Progenitor cell of endocrine pancreas (in vitro differentiated cells): ENCODE measurements at places on chromosomes 5 and 9.

GRCh38 chr9:37889536-37889935 lies 14.4 kb downstream of the SLC25A51 start:
- no peaks in the 10 kb centered on the region for H3K4me1 ChIP-seq
- no peak overlapping the region for H3K27ac ChIP-seq
- DNase-seq: no peak
- H3K36me3 ChIP-seq: peaks cover 37% of the 10 kb centered on the region
- no peak overlapping the region for H3K4me3 ChIP-seq

DNA sequence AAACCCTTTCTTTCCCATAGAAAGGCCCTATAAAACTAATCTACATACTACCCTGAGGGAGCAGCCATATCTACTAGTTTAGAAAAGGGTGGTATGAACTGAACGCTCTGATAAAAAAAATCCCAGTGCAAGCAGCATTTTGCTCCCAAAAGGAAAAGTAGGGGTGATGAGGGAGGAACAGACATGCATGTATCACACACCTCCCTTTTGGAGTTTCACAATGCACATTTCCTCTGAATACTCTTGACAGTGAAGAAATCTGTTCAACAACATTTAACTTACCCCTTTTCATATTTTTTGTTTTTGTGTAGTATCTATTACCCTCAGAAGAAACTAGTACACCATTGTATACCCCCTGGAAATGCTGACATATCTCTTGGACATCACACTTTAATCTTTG lies 411.4 kb downstream of the MAT2B start:
- H3K36me3 ChIP-seq: peaks cover 3% of the 10 kb centered on the region
- no peak overlapping the region for H3K4me3 ChIP-seq
- no peaks in the 10 kb centered on the region for H3K27me3 ChIP-seq
- H3K4me1 ChIP-seq: peaks cover 10% of the 10 kb centered on the region

- no peaks in the 10 kb centered on the region for H3K27me3 ChIP-seq
- no peaks in the 10 kb centered on the region for H3K4me1 ChIP-seq
- H3K4me3 ChIP-seq: no peak overlapping the region
- no peak overlapping the region for H3K27ac ChIP-seq
- H3K36me3 ChIP-seq: no peaks in the 10 kb centered on the region
Measured at GRCh38 chr5:84036842-84037241, 316.2 kb upstream of the HAPLN1 start.

DNA sequence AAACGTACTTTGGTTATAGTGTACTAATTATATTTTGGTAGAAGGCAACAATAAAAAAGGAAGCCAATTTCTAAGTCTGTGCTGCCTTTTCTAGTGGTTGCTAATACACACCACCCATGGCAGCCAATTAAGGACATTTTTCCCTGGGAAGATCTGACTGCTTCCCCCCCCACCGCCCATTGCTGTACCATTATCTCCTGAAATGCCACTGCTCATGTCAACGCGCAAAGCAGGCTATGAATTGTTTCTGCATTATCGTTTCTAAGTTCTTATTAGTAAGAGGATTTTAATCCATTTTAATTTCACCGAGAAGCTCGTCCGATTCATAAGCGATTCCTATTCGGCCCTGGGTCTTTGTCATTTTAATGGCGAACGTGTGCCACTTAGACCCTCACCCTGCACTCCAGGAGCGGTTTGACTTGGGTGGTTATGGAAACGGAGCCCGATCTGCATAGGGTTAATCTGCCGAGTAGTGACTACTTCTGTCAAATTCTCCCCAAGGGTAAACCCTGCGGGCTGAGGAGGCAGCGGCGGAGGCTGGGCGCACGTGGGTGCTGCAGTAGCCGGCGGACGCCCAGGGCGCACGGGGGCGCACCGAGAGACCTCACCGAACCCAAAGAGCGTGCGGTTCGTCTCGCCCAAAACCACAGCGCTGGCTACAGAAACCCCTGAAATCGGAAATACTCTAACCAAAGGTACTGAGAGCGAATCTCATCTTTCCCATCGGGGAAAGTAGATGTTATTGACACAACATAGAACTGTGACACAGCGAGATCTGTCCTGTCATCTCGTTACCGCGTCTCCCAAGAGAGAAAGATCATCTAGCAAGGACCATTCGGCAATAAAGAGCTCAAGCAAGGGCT lies 55.8 kb upstream of the SHC3 start:
- H3K27me3 ChIP-seq: peaks cover 45% of the 10 kb centered on the region
- H3K36me3 ChIP-seq: no peaks in the 10 kb centered on the region
- DNase-seq: no peak
- H3K27ac ChIP-seq: no peak overlapping the region
- peak overlapping the region; percentile 62 for H3K4me3 ChIP-seq

GRCh38 chr9:120711841-120712538 lies 2.3 kb downstream of the MEGF9 start:
- peak overlapping the region; percentile 91 for H3K27ac ChIP-seq
- H3K27me3 ChIP-seq: no peaks in the 10 kb centered on the region
- no peak for DNase-seq
- H3K36me3 ChIP-seq: peaks cover 2% of the 10 kb centered on the region
- H3K4me1 ChIP-seq: peaks cover 44% of the 10 kb centered on the region

- H3K27ac ChIP-seq: no peak overlapping the region
- peaks cover 51% of the 10 kb centered on the region for H3K36me3 ChIP-seq
- no peak for DNase-seq
- H3K27me3 ChIP-seq: no peaks in the 10 kb centered on the region
- no peak overlapping the region for H3K4me3 ChIP-seq
- peaks cover 1% of the 10 kb centered on the region for H3K4me1 ChIP-seq
Measured at GRCh38 chr9:114291886-114292590, 30.9 kb upstream of the ORM1 start.

GRCh38 chr9:97562542-97562941 lies 61.1 kb downstream of the TMOD1 start:
- peaks cover 7% of the 10 kb centered on the region for H3K4me1 ChIP-seq
- no peak overlapping the region for H3K4me3 ChIP-seq
- H3K27ac ChIP-seq: no peak overlapping the region
- DNase-seq: no peak
- H3K36me3 ChIP-seq: no peaks in the 10 kb centered on the region
- H3K27me3 ChIP-seq: no peaks in the 10 kb centered on the region

GRCh38 chr5:73268826-73269225 lies 95.8 kb downstream of the TMEM174 start:
- peaks cover 8% of the 10 kb centered on the region for H3K4me1 ChIP-seq
- no peak for DNase-seq
- no peaks in the 10 kb centered on the region for H3K36me3 ChIP-seq
- H3K27ac ChIP-seq: no peak overlapping the region
- no peak overlapping the region for H3K4me3 ChIP-seq
- H3K27me3 ChIP-seq: peaks cover 43% of the 10 kb centered on the region

GRCh38 chr9:130770679-130771442 lies 64.2 kb upstream of the ABL1 start:
- no peak for DNase-seq
- H3K27ac ChIP-seq: no peak overlapping the region
- H3K27me3 ChIP-seq: no peaks in the 10 kb centered on the region
- H3K4me3 ChIP-seq: no peak overlapping the region
- peaks cover 10% of the 10 kb centered on the region for H3K36me3 ChIP-seq

- H3K27ac ChIP-seq: no peak overlapping the region
- H3K4me3 ChIP-seq: no peak overlapping the region
- no peaks in the 10 kb centered on the region for H3K36me3 ChIP-seq
- H3K27me3 ChIP-seq: no peaks in the 10 kb centered on the region
- DNase-seq: no peak
Measured at GRCh38 chr5:112109331-112110007, 309.6 kb downstream of the EPB41L4A start.

DNA sequence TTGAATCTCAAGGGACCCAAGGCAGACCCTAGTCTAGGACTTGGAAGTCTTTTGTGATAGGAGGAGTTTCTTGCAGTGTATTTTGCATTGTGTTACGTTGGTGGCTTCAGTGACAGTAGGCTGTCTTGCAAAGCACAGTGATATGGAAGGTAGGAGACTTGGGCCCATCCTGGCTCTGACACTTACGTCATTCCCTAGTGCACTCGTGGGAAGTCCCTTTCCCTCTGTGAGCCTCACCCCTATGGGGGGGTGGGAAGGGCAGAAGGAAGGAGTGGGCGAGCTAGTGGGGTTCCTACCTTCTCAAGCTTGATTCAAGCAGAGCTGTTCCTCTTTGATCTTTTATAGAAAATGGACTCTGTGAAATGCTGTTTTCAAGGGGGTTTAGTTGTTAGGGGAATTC lies 9.2 kb upstream of the TEX53 start:
- H3K36me3 ChIP-seq: no peaks in the 10 kb centered on the region
- no peak for DNase-seq
- H3K4me3 ChIP-seq: no peak overlapping the region
- no peak overlapping the region for H3K27ac ChIP-seq
- H3K27me3 ChIP-seq: no peaks in the 10 kb centered on the region
